ENCODE measurements at places on chromosomes 13 and 19. TPM values are rescaled to one million over a fixed set of nuclear protein-coding genes. Genes with fewer than 3 reads are reported as not detected.

Gene ATP4B
- not detected for total RNA-seq

- H3K4me3 ChIP-seq, result peak overlapping the region; percentile 30
- H3K4me1 ChIP-seq, result peaks cover 7% of the 10 kb centered on the region
Observed at GRCh38 chr19:2507109-2507508, 31.2 kb downstream of the GADD45B start.

Gene CD33
- total RNA-seq, result 0.13 TPM

DNA sequence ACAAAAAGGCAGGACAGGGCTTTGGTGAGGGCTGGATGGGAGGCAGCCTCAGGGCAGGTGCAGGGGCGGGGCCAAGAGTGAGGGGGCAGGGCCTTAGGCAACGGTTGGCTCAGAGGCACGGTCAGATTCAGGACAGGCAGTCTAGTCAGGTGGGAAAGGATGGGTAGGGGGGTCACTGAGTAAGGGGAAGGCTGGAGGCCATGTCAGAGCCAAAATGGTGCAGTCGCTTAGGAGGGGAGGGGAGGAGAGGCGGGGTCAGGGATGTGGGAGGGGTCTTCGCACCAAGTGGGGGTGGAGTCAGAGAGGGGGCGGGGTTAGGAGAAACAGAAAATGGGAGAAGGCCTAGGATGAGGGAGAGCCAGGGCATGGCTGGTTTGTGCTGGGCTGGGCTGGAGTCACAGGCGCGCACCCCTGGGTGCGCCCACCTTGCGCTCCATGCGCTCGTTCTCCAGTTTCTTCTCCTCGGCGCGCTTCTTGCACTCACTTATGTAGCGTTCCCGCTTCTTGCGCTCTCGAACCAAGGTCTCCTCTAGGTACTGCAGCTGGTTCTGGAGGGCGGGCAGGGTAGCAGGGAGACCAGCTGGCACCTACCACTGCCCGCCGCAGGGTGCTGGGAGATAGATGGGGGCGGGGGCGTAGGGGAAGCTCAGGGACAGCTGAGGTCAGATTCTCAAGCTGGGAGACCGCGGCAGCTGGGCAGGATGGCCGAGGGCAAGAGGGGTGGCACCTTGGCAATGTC, 6.8 kb upstream of the RGL3 start:
- DNase-seq, result no peak
- no peak overlapping the region for H3K4me3 ChIP-seq
- no peaks in the 10 kb centered on the region for H3K27me3 ChIP-seq
- H3K36me3 ChIP-seq, result no peaks in the 10 kb centered on the region

DNA sequence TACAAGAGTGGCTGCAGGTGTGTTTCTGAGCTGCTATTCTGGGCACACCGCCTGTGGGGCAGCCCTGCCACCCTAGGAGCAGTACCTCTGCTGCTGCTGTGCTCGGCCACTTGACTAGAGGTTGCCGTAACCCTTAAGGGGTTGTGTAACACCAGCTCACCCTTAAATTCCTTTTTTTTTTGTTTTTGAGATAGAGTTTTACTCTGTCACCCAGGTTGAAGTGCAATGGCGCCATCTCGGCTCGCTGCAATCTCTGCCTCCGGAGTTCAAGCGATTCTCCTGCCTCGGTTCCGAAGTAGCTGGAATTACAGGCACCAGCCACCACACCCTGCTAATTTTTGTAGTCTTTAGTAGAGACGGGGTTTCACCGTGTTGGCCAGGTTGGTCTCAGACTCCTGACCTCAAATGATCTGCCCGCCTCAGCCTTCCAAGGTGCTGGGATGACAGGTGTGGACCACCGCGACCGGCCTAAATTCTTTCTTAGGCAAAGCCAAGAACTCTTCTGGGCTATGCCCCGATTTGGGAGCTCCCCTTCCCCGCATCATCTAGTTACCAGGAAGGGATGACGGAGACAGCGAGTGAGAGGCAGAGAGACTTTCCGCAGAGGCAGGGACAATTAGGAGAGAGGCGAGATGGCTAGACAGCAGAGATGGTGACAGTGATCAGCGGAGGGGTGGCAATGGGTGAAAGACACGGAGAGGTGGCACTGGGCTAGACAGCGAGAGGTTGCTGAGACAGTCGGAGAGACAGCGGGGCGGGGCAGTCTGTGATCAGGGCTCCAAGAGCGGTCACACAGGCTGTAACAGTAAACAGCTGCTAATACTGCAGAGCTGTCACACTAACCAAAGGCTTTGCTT, 4.4 kb upstream of the LILRA5 start:
- peaks cover 9% of the 10 kb centered on the region for H3K27me3 ChIP-seq
- H3K36me3 ChIP-seq, result no peaks in the 10 kb centered on the region
- no peak overlapping the region for H3K27ac ChIP-seq
- H3K4me1 ChIP-seq, result no peaks in the 10 kb centered on the region
- no peak overlapping the region for H3K4me3 ChIP-seq

DNA sequence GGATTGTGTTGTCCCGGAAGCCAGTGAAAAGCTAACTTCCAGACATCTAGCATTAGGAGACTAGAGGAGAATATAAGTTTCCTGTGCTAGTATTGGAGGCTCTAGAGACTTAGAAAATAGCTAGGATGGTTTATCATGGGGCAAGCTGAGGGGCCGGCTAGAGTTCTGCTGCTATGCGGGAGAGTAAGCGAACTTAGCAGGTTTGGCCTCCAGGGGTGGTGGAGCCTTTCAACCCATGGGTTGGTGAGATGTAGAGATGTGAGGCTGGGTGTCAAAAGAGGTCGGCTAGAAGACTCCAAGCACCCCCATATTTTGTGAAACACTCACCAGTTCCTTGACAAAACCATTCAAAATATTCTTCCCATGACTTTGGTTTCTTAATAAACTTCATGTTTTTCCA, 4.4 kb downstream of the SULT2A1 start:
- no peaks in the 10 kb centered on the region for H3K36me3 ChIP-seq
- no peak overlapping the region for H3K27ac ChIP-seq
- no peaks in the 10 kb centered on the region for H3K27me3 ChIP-seq
- H3K4me3 ChIP-seq, result no peak overlapping the region

Gene NCCRP1
- 0.46 TPM for total RNA-seq

Gene NKPD1
- 0.05 TPM for total RNA-seq

Gene UBE2L5
- total RNA-seq, result not detected

- H3K27ac ChIP-seq, result no peak within 1 kb of the TSS
- H3K36me3 ChIP-seq, result no peaks in the 10 kb centered on the region
- no peak within 1 kb of the TSS for H3K4me3 ChIP-seq
- H3K4me1 ChIP-seq, result no peaks in the 10 kb centered on the region
Observed at GRCh38 chr13:51844862-51845573, at the start of gene TMEM272. TMEM272 (minus strand) TSS chr13:51845177; CDS start chr13:51838530, 6,647 bp downstream.

DNA sequence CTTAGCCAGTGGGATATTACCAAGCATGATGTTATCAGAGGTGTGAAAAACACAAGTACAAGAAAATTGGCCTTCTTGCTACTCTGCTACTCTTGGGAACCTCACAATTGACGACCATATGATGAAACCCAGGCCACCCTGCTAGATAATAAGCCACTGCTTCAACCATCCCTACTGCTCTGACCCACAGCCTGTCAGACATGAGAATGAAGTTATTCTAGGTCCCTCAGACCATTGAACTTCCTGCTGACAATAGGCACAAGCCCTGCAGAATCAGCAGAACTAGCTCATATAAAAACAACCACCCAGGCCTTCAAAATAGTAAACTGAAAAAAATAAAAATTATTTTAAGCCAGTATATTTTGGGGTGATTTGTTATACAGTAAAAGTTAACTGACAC, 559.9 kb downstream of the KCTD12 start:
- no peak overlapping the region for H3K27ac ChIP-seq
- no peaks in the 10 kb centered on the region for H3K27me3 ChIP-seq
- H3K36me3 ChIP-seq, result no peaks in the 10 kb centered on the region
- DNase-seq, result no peak
- H3K4me1 ChIP-seq, result no peaks in the 10 kb centered on the region
- H3K4me3 ChIP-seq, result no peak overlapping the region

GRCh38 chr19:47609906-47610894, 1.3 kb downstream of the BICRA start:
- H3K27me3 ChIP-seq, result no peaks in the 10 kb centered on the region
- peaks cover 29% of the 10 kb centered on the region for H3K4me1 ChIP-seq
- DNase-seq, result no peak
- no peak overlapping the region for H3K27ac ChIP-seq
- H3K4me3 ChIP-seq, result peak overlapping the region; percentile 77

GRCh38 chr19:10667867-10668266, 13.7 kb downstream of the ILF3 start:
- H3K4me3 ChIP-seq, result no peak overlapping the region
- peaks cover 6% of the 10 kb centered on the region for H3K36me3 ChIP-seq
- no peak overlapping the region for H3K27ac ChIP-seq
- DNase-seq, result no peak

Gene PRRG2
- 0.64 TPM for total RNA-seq

Gene CERS1
- 4.5 TPM for total RNA-seq

- no peaks in the 10 kb centered on the region for H3K27me3 ChIP-seq
- DNase-seq, result no peak
Observed at GRCh38 chr19:46351241-46352041, 4.6 kb downstream of the PPP5C start.

GRCh38 chr19:32649751-32650150, 25.2 kb downstream of the ANKRD27 start:
- DNase-seq, result no peak
- H3K4me3 ChIP-seq, result no peak overlapping the region
- H3K36me3 ChIP-seq, result peaks cover 5% of the 10 kb centered on the region
- peaks cover 2% of the 10 kb centered on the region for H3K4me1 ChIP-seq

DNA sequence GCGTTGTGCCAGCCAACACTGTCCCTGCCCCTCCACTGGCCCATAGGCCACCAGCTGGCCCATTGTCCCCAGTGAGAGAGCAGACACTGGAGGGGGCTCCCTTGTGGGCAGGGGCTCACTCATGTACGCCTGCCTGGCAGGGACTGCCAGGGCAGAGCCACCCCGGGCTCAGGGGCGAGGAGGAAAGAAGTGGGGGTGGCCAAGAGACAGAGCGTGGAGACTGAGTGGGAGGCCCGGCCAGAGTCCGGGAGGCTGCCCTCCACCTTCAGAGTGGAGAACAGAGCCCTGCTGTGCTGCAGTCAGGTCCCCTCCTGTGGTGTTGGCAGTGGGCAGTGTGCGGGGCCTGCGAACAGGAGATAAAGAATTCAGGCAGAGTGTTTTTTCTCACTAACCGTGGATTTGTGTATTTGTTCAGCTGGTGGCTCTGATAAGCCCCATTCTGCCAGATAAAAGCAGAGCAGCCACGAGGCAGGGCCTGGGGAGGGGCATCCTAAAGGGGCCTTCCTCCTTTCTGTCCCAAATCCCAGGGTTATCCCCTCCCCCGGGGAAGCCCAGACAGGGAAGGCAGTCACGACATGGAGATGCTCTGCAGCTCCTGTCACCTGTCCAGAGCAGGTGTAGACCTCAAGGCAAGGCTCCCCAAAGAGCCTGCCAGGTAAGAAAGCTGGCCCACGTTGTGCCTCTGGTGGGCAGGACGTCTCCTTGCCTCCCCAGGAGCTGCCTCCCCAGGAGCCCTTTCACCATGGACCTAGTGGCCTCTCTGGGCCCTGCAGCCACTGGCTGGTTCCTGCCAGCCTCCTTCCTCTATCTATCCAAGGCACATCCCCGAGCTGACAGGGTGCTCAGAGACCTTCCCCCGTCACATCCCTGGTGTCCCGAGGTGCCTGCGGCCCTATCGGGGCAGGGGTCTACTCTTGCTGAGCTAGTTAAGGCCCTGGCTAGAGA, 33.0 kb downstream of the LYL1 start:
- no peak overlapping the region for H3K27ac ChIP-seq
- no peak for DNase-seq
- H3K36me3 ChIP-seq, result no peaks in the 10 kb centered on the region
- H3K27me3 ChIP-seq, result no peaks in the 10 kb centered on the region

Gene MAP4K1
- 11.1 TPM for total RNA-seq

Gene PRR19
- total RNA-seq, result 2.1 TPM

Gene UNC13A
- total RNA-seq, result 0.46 TPM

Gene GNA15
- 6.2 TPM for total RNA-seq

DNA sequence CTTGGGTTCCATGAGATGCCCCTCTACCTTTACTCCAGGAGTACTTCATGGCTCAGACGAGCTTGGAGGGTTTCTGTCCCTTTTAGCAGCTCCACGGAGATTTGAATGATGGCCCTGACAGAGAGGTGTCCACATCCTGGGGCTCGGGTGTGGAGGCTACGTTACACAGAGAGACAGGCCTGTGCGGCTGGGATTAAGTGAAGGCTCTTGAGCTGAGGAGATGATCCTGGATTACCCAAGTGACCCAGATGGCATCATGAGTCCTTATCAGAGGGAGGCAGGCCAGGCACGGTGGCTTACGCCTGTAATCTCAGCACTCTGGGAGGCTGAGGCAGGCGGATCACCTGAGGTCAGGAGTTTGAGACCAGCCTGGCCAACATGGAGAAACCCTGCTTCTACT, 12.4 kb downstream of the DPP9 start:
- H3K36me3 ChIP-seq, result no peaks in the 10 kb centered on the region
- peaks cover 19% of the 10 kb centered on the region for H3K4me1 ChIP-seq
- no peak overlapping the region for H3K4me3 ChIP-seq
- no peak overlapping the region for H3K27ac ChIP-seq

Gene TMPRSS9
- total RNA-seq, result 0.23 TPM

GRCh38 chr13:98775844-98776598, 23.5 kb upstream of the SLC15A1 start:
- DNase-seq, result peak; percentile 24
- H3K36me3 ChIP-seq, result no peaks in the 10 kb centered on the region

Gene PSG4
- total RNA-seq, result 0.10 TPM

- no peak for DNase-seq
- no peak overlapping the region for H3K4me3 ChIP-seq
- no peak overlapping the region for H3K27ac ChIP-seq
- H3K36me3 ChIP-seq, result no peaks in the 10 kb centered on the region
Observed at GRCh38 chr13:21067848-21068247, 6.5 kb upstream of the LATS2 start.

DNA sequence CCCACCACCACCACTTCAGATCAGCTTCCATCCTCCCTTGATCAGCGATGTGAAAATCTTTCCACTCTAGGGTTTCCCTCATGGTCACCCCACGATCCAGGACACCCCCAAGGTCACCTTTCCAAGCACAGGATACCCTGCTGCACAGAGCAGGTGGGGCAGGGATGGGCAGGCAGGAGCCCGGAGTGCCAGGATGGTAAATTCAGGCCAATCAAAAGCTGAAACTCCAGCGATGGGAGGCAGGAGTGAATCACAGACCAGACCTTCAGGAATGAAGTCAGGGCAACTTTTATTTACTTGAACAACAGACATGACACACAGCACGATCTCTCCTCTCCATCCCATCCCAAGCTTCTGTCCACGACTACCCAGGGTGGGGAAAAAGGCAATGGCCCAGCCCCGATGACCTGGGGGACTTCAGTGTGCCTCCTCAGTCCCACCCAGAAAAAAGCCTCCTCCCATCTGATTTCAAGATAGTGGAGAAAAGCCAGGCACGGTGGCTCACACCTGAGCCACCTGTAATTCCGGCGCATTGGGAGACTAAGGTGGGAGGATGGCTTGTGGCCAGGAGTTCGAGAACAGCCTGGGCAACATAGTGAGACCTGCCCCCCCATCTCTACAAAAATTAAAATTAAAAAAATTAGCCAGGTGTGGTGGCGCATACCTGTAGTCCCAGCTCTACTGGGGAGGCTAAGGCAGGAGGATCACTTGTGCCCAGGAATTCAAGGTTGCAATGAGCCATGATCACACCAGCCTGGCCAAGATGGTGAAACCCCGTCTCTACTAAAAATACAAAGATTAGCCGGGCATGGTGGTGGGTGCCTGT, 39.2 kb downstream of the ZSWIM4 start:
- H3K36me3 ChIP-seq, result no peaks in the 10 kb centered on the region
- no peak overlapping the region for H3K4me3 ChIP-seq
- no peak for DNase-seq
- H3K27ac ChIP-seq, result peak overlapping the region; percentile 84

GRCh38 chr19:40155749-40156265, 35.4 kb upstream of the MAP3K10 start:
- no peak overlapping the region for H3K27ac ChIP-seq
- H3K36me3 ChIP-seq, result no peaks in the 10 kb centered on the region
- H3K4me3 ChIP-seq, result peak overlapping the region; percentile 5
- peak; percentile 99 for DNase-seq
- 0 out of 2 replicates have a peak, but pooled peaks cover 2% of the 10 kb centered on the region for H3K4me1 ChIP-seq

All from Panc1 (cell line).